Activated T-helper 17 cell treated with anti-CD3 and anti-CD28 coated beads, Interleukin-2, amount 50 U/mL, for 72 hours (primary cell): ENCODE measurements at places on chromosomes 11 and 22.

DNA sequence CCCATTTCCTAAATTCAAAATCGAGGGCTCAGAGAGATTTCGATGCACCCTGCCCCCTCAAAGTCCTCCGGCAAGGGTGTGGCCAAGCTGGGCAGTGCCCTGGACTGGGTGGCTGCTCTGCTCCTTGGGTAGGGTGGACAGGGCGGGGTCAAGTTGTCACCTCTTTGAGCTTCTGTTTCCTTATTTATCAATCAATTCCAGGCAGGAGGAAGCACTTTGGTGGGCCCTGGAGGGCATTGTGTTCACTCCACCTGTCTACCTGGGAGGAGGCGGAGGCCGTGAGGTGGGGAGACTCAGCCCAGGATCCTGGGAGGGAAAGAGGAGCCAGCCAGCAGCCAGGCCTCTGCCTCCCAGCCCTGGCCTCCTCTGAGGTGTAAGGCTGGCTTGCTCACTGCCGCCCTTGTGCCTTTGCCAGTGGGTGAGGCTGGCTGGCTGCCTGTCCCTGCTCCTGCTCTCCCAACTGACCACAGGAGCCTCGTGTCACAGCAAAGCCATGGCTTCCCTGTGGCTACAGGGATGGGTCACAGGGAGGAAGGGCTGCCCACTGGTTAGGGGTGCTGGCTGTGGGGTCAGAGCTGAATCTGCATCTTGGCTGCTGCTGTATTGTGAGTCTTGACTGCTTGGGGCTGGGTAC, 25.5 kb upstream of the SHISAL1 start:
- no peak for ATAC-seq

GRCh38 chr22:43928468-43928867, 4.9 kb downstream of the PNPLA3 start:
- ATAC-seq: no peak

- ATAC-seq: no peak
Measured at GRCh38 chr22:44628273-44628672, 73.7 kb upstream of the PRR5 start.

DNA sequence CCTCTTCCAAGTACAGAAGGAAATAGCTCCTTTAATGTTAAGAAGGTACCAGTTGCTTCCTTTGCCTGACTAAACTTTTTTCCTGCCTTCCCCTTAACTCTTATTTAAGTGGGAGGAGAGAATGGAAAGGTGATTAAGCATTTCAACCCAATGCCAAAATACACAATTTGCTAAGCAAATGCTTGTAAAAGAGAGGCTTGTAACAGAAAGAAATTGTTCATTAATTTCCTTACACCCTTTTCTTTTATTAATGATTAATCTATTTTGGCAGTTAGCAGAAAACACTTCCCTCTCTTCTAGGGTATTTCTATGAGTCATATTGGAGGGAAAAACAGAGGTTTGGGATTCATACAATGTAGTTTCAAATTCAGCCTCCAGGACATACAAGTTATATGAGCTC, 427.6 kb upstream of the FAT3 start:
- ATAC-seq: no peak

- ATAC-seq: no peak
Measured at GRCh38 chr11:126482586-126483108, 127.2 kb downstream of the ST3GAL4 start.

DNA sequence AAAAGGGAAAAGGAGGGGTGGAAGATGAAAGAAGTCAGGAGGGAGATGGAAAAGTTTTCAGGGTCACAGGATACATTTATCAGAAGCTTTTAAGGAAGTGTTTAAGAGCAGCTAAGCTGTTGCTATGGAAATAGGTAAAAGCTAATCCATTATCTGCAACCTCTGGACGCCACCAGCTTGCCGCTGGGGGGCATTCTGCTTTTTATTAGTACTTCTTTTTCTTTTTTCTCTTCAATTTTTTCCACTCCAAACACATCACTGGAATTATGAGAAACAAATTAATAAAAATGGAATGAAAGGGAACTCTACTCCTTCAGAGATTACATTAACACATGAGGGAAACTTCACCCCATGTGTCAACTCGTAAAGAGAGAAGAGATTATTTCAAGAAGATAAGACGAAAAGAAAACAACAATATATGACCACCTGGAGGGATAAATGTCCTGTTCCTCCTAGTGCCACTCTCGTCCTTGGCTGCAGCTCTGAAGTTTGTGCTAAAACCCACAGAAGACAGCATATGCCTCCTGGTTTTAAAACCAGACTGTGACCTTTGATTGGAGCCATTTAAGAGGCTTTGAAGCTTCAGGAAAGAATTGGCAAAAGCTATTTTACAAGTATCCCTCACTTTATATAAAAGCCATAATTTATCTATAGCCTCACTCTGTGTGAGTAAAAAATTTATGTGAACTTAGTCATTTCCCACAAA, 972.8 kb downstream of the OPCML start:
- no peak for ATAC-seq

DNA sequence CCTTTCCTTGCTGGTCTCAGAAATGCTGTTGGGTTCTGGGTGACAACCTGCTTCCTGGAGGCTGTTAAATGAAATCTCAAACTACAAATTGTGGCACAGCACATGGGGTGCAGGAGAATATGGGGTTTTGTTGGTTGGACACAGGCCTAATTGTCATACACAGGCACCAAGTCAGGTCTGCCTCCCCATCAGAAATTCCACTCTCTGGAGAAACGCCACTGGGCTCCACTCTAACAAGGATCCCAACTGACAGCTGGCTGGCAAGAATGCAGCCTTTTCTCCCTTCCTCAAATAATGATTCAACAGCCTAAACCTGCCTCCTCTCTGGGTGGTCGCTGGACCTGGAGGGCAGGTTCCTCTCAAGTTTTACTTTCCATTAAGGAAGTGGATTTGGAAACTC, 177.8 kb upstream of the NARS2 start:
- no peak for ATAC-seq

- no peak for ATAC-seq
Measured at GRCh38 chr11:22359295-22359694, 21.1 kb downstream of the SLC17A6 start.

GRCh38 chr11:125332821-125333220, 163.2 kb downstream of the FEZ1 start:
- ATAC-seq: no peak

DNA sequence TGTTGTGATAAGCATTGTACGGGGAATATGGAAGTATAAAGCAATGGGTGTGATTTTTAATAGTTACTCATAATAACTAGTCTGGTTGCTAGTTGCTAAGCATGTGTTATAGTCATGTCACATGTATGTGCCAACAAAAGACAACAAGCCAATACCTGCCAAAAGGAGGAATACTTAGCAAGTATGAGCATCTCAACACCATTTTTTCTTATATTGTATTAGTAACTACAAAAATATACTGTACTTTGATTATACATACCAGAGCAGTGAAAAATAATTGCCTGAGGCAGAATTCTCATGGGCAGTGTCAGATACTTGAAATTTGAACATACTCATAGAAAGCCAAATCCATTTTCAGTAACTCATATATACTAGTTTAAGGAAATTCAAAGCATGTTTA, 62.4 kb upstream of the ALKBH3 start:
- ATAC-seq: no peak

DNA sequence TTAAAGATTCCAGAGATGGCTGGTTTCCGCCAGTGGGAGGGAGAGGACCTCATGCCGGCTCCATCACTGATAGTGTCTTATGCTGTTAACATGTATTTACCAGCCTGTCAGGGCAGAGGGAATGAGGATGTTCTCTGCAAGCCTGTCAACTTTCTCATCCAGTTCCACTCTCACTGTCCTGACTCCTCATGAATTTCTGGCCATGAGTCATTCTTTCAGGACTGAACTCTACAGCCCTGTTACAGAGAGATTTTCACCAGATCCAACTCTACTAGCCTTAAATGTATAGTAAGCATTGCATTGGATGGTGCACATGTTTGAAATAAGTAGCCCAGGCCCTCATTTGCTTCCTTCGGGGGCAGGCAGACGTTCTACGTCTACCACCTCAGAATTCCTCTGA, 387.7 kb downstream of the TMEM135 start:
- ATAC-seq: no peak
